GM23338 (cell line): ENCODE measurements at places on chromosomes 2 and 18. TPM values are rescaled to one million over a fixed set of nuclear protein-coding genes. Genes with fewer than 3 reads are reported as not detected.
A peak's percentile ranks its signal among the peaks of the same experiment; 100 is the strongest.

The TMEFF2 gene
- polyA plus RNA-seq: 1.7 and 2.1 TPM in 2 replicates

The COL4A4 gene
- 0.82 and 1.3 TPM in 2 replicates for polyA plus RNA-seq

The GPR39 gene
- polyA plus RNA-seq: 0.17 and 0.55 TPM in 2 replicates

The SLC9A4 gene
- polyA plus RNA-seq: not detected in 2 replicates

The IRS1 gene
- polyA plus RNA-seq: 6.2 and 6.9 TPM in 2 replicates

The MAPRE2 gene
- polyA plus RNA-seq: 17.8 and 19.0 TPM in 2 replicates

The ACSL3 gene
- 50.4 and 55.3 TPM in 2 replicates for polyA plus RNA-seq

DNA sequence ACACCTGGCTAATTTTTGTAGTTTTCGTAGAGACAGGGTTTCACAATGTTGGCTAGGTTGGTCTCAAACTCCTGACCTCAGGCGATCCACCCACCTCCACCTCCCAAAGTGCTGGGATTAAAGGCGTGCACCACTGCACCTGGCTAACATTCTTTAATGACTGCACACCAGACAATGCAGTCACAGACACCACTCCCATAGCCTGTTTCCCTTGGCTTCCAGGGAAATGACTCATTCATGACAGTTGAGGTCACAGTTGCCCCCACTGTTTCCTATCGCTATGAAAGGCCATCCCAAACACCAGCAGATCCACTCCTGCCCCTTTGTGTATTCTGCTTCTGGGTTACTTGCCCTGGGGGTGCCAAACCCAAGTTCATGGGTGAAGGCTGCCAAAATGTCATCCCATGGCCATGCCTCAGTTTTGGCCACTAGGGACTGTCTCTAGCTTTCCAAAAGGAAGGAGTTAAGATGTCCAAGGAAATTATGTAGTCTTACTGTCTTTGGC lies 8.7 kb downstream of the CHMP1B start:
- no peaks in the 10 kb centered on the region for H3K27me3 ChIP-seq
- no peak for DNase-seq

DNA sequence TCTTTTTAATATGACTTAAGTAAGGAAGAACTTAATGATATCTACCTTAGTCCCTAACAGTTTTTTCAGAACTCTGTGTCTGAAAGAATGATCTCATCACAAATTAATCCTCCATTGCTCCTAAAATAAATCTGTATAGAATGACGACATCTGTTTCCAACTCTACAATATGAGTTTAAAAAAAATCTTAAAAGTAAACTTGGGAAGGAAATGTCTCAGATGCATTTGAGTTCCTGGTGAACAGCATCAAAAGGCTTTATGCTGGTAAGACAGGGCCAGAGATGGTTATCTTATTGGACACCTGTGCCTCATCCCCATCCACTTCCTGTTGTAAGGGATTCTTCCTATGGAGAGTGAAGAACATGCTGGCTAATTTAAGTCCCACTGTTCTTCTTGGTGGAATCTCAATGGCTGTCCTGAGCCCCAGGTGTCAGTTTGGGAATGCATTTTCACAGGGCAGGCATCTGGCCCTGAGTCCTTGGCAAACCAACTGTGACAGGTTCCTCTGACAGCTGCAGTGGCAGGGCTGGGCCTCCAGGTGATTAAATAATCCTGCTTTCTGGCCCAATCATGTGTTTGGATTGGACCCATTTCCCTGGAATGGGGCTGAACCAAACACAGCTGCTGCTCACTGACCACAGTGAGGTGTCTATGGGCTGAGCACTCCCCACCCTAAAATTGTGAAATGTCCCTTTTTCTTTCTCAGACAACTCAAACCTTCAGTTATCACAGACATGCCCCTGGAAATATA lies 12.9 kb upstream of the NCKAP5 start:
- no peaks in the 10 kb centered on the region for H3K36me3 ChIP-seq
- DNase-seq: peak; percentile 37
- no peaks in the 10 kb centered on the region for H3K27me3 ChIP-seq
- H3K4me1 ChIP-seq: peaks cover 9% of the 10 kb centered on the region

DNA sequence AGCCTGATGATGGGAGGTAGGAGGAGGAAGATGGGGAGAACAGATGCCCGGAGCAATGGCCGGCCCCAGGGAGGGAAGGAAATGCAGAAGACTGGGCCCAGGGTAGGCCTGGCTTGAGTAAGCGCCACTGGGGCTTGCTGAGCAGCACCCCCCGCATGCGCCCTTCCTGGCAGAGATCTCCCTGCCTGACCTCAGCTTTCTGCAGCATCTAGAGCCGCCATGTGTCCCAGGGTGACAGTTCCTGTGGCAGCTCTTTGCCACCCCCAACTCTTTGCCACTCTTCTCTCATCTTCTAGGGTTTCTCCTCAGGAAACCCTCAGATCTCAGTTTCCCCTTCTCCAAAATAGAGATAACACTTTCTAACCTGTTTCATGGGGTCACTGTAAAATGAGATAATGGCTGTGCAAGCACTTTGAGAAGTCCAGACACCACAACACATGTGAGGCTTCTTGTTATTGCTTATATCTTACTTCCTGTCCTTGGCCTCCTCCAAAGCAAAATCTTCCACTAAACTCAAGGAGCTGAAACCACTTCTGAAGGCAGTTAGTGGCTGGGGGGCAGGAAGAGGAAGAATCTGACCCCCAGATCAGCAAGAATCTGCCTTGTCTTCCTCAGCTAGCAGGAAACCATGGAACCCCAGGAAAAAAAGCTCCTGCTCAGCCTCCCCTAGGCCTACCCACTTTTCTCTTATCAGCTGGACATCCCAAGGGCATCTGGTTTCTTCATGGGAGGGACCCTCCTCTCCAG lies 64.9 kb downstream of the EPAS1 start:
- H3K27ac ChIP-seq: no peak overlapping the region
- H3K27me3 ChIP-seq: no peaks in the 10 kb centered on the region
- no peak overlapping the region for H3K4me3 ChIP-seq
- H3K36me3 ChIP-seq: 0 out of 2 replicates have a peak, but pooled peaks cover 7% of the 10 kb centered on the region

GRCh38 chr2:100178085-100178788 lies 35.8 kb upstream of the AFF3 start:
- H3K27ac ChIP-seq: no peak overlapping the region
- H3K27me3 ChIP-seq: peaks cover 18% of the 10 kb centered on the region; the same call in 1 of the 2 replicates
- H3K4me3 ChIP-seq: no peak overlapping the region
- H3K4me1 ChIP-seq: peaks cover 4% of the 10 kb centered on the region
- H3K36me3 ChIP-seq: no peaks in the 10 kb centered on the region

DNA sequence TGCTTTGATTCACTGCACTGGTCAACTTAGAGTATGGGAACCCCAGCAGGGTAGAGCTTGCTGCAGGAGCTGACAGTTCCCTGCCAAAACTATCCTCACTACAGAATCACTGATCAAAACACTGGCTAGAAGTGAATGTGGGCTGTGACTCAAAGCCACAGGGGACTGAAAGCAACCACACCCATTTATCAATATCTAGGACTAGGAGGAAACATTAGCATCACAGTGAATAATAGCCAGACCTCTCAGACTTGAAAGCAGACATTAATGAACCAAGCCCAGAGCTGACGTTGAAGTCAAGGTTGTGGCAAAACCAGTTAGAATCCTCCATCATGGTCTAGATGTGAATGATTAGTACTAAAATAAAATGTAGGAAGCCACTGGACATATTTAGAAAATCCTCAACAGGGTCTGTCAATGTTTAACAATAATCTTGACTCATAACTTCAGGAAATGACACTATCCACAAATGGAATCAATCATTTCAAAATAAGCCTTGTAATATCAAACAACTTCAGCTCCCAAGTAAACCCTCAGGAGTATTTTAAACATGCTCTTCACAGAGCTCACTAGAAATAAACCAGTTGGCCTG lies 131.4 kb downstream of the CDH20 start:
- no peaks in the 10 kb centered on the region for H3K4me1 ChIP-seq
- no peak overlapping the region for H3K27ac ChIP-seq
- no peaks in the 10 kb centered on the region for H3K27me3 ChIP-seq
- no peak for DNase-seq
- H3K36me3 ChIP-seq: no peaks in the 10 kb centered on the region
- no peak overlapping the region for H3K4me3 ChIP-seq

DNA sequence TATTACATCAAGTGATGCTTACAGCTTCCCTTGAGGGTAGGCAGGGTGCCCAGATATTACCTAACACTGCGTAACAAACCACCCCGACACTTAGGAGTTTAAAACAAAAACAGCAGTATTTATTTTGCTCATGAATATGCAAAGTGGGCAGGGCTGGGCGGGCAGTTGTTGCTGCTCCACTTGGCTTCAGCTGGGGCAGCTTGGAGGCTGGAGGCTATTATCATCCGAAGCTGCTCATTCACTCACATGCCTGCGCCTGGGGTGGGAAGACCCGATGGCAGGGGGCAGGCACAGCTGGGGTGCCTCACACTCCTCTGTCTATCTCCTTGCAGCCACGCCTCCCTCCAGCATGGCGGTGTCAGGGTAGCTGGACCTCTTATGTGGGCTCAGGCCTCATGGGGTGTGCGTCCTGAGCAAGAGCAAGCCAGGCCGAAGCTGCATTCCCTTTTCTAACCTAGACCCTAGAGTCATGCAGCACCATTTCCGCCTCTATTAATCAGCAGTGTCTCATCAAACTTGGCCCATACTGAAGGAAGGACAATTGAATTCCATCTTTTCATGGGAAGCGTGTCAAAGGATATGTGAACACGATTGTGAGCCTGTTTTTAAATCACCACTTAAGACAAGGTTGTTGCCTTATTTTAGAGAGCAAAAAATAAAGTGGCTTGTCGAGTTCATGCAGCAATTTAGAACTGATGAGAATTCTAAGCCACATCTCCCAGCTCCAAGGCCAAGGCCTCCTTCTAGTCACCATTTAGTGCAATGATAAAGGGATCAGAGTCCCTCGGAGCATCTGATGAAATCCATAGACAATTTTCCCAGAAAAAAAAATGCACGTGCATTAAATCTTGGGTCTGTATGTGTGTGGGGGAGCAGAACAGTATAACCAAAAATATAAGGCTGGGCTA lies 54.9 kb downstream of the SDC1 start:
- H3K36me3 ChIP-seq: no peaks in the 10 kb centered on the region
- H3K4me3 ChIP-seq: no peak overlapping the region
- H3K4me1 ChIP-seq: peaks cover 13% of the 10 kb centered on the region
- peak; percentile 21 for DNase-seq

GRCh38 chr18:57780318-57780705 lies 22.8 kb downstream of the ATP8B1 start:
- no peak overlapping the region for H3K27ac ChIP-seq
- H3K36me3 ChIP-seq: no peaks in the 10 kb centered on the region
- H3K4me3 ChIP-seq: no peak overlapping the region
- H3K4me1 ChIP-seq: peaks cover 13% of the 10 kb centered on the region

DNA sequence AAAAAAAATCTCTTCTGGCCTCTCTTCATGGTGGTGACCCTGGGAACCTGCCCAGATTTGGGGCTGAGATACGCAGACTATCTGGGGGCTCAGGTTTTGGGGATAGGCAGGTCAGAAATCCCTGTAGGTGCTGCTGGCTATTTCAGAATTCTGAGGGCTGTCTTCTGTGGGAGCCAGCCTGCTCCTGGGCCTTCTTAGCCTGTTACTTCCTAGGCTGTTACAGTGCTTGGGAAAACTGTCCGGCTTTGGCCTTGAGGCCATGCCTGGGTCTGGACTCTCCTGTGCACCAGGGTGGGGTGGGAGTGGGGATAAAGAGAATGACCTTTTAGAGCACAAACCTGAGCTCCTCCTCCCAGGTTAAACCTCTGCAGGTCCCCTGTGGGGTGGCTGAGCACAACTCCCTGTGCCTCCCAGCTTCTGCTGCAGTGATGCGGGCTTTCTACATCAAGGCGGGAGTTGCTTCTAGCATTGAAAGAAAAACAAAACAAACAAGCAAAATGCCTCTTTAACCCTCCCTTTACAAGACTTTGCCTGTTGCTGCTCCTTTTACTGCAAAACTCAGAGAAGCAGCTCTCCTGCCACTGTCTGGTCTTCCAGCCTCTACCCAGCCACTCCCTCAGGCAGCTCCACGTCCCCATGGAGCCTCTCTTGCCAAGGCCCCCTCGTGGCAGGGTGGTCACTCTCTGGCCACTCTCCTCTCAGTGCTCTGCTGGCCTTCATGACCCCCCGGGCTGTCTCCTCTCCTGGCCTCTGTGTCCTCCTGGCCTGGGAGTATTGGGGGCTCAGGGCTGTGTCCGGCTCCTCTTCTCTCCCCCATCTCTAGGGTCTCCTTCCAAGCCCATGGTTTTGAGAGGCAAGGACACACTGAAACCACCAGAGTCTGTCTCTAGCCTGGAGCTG lies 293.0 kb upstream of the HS6ST1 start:
- peaks cover 8% of the 10 kb centered on the region for H3K4me1 ChIP-seq
- no peak overlapping the region for H3K4me3 ChIP-seq
- H3K36me3 ChIP-seq: no peaks in the 10 kb centered on the region
- no peak for DNase-seq
- H3K27ac ChIP-seq: no peak overlapping the region

- no peak for DNase-seq
- H3K4me3 ChIP-seq: no peak overlapping the region
- no peaks in the 10 kb centered on the region for H3K27me3 ChIP-seq
- H3K36me3 ChIP-seq: peaks cover 29% of the 10 kb centered on the region; the same call in 1 of the 2 replicates
- no peaks in the 10 kb centered on the region for H3K4me1 ChIP-seq
Measured at GRCh38 chr2:19936203-19936602, 34.4 kb upstream of the TTC32 start.

GRCh38 chr2:183995632-183996031 lies 602.7 kb upstream of the ZNF804A start:
- no peak overlapping the region for H3K27ac ChIP-seq
- peaks cover 26% of the 10 kb centered on the region for H3K4me1 ChIP-seq
- H3K27me3 ChIP-seq: no peaks in the 10 kb centered on the region
- H3K4me3 ChIP-seq: no peak overlapping the region
- DNase-seq: no peak

DNA sequence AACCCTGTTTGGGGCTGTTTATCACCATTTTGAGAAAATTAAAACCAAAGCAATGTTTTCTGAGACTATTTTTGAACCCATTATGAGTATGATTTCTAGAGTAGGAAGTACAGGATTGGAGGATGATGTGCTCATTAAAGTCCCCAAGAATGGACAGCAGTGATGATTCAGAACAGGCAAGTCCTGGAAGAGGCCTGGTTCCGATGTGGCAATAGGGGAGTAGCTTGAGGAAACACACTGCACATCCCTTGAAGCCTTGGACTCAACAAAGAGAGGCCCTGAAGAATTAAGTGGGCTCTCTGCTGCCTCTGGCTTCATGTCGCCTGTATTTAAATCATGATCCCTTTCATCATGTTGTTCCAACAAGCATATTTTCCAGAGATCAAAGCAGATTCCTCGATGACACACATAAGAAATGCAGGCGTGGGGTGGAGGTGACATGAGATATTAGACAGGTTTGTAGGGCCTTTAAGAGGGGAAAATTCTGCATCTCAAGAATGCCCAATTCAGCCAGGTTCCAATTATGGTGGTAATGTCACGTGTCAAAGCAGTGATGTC lies 242.2 kb downstream of the FHOD3 start:
- no peak overlapping the region for H3K27ac ChIP-seq
- no peak for DNase-seq
- no peaks in the 10 kb centered on the region for H3K36me3 ChIP-seq

- no peak overlapping the region for H3K4me3 ChIP-seq
- no peak for DNase-seq
- no peaks in the 10 kb centered on the region for H3K4me1 ChIP-seq
- H3K27ac ChIP-seq: no peak overlapping the region
- H3K27me3 ChIP-seq: no peaks in the 10 kb centered on the region
Measured at GRCh38 chr18:69157906-69158305, 242.8 kb upstream of the DOK6 start.

GRCh38 chr2:64937687-64938491 lies 51.3 kb upstream of the SLC1A4 start:
- H3K4me3 ChIP-seq: no peak overlapping the region
- peaks cover 25% of the 10 kb centered on the region; the same call in 1 of the 2 replicates for H3K4me1 ChIP-seq
- no peaks in the 10 kb centered on the region for H3K27me3 ChIP-seq
- 0 out of 2 replicates have a peak overlapping the region, but pooled peaks have one; percentile 45 for H3K27ac ChIP-seq
- no peaks in the 10 kb centered on the region for H3K36me3 ChIP-seq

- no peaks in the 10 kb centered on the region for H3K27me3 ChIP-seq
- H3K4me3 ChIP-seq: no peak overlapping the region
Measured at GRCh38 chr2:191158747-191159146, 8.0 kb upstream of the STAT4 start.

- peak overlapping the region; percentile 63; the same call in 1 of the 2 replicates for H3K27ac ChIP-seq
- H3K36me3 ChIP-seq: 0 out of 2 replicates have a peak, but pooled peaks cover 6% of the 10 kb centered on the region
- H3K27me3 ChIP-seq: no peaks in the 10 kb centered on the region
- H3K4me1 ChIP-seq: peaks cover 19% of the 10 kb centered on the region
- DNase-seq: peak; percentile 48
Measured at GRCh38 chr2:216665242-216665641, 30.1 kb downstream of the IGFBP5 start.
